ENCODE measurements at places on chromosomes 5 and 9.

GRCh38 chr5:128667751-128668150 is 129.7 kb upstream of the FBN2 start:
- DNase-seq: no peak

GRCh38 chr9:99399474-99399873 is 177.4 kb downstream of the SEC61B start:
- DNase-seq: no peak

GRCh38 chr5:67297376-67297775 is 100.8 kb upstream of the CD180 start:
- no peak for DNase-seq

DNA sequence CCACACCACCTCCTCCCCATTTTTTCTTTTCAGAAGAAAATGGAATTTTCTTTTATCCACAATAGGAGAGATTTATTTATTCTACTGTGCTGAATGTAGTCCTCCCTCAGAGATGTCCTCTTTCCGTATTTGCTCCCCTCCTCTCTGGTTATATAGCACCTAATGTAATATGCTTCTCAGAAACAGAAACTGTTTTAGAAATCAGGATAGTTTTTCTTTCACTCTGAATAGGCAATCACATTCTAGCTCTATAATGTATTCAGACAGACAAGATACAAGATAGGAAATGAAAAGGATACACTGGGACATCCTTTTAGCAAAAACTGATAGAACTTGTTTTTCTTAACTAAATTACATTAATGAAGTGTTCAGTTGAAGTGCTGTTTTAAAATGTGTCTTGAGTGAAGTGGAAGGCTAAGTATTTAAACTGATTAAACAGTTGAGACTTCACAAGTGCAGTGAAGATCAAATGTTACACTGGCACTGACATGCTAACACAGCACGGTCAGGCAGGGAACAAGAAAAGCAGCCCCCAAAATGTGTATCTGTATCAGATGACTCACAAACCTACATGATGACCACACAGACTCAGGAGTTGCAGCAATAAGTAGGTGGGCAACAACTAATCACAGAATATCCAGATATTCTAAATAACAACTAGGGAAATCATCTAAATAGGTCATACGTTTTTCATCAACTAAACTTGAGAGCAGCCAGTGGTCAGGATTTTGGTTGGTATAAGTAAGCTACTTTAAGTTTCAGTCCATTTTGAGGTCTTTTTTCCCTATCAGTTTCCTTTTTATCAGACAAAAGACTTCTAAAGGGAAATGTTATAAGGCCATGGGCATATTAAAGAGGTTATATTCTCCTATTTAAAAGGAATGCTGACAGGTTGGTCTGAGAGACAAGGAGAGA is 260.4 kb downstream of the MLLT3 start:
- peak; percentile 15 for DNase-seq

DNA sequence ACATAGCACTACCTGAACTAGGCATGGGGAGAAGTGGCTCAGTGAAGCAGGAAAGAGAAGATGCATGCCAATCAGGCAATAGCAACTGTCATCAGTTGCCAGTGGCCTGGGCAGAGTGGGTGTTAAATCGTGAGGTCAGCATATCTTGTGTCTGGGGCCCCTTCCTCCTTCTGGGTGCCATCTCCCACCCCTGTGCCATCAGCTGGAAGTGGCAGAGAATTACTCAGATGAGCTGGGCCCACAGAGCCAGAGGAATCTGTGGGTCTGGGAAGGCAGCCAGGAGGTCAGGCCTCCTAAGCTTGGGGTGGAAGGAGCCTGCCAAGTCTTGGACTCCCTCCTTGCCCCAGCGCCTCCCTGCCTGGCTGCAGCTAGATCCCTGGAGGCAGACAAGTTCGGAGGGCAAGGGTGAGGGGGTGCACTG is 66.5 kb downstream of the GALNT12 start:
- no peak for DNase-seq

DNA sequence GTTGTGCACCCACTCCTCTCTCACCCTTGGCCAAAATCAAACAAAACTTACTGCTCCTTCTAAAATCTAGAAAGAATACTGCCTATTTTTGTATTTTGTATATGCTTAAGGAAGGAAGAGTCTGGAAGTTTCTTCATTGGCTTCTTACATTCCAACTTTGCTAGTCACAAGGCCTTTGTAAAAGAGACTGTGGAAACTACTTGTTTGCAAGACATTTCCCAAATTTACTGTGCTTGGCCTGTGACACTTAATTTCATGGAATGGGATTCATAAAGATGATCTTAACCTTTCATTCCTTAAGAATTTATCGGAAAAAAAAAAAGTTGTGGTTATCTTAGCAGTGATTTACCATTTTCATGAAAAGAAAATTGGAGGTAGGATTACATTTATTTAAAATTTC is 208.9 kb downstream of the VPS13A start:
- DNase-seq: no peak

GRCh38 chr5:136729901-136730355 is 364.6 kb upstream of the TRPC7 start:
- no peak for DNase-seq

DNA sequence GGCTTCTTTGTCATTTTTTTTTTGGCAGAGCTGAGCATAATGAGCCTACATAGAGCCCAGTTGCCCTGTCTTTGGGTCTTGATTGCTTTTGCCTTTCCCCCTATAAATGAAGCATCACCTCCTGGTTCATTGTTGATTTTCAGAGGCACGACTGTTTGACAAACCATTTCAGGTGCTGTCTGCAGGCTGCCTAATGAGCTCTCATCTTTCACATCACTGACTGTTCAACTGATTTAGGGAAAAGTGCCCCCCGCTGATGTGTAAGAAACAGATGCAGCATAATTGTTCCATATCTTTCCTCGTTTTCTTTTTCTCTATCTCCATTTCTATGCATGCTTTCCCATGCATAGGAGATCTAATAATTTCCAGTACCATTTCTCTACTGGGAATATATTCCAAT is 338.6 kb downstream of the TMEM38B start:
- DNase-seq: no peak

DNA sequence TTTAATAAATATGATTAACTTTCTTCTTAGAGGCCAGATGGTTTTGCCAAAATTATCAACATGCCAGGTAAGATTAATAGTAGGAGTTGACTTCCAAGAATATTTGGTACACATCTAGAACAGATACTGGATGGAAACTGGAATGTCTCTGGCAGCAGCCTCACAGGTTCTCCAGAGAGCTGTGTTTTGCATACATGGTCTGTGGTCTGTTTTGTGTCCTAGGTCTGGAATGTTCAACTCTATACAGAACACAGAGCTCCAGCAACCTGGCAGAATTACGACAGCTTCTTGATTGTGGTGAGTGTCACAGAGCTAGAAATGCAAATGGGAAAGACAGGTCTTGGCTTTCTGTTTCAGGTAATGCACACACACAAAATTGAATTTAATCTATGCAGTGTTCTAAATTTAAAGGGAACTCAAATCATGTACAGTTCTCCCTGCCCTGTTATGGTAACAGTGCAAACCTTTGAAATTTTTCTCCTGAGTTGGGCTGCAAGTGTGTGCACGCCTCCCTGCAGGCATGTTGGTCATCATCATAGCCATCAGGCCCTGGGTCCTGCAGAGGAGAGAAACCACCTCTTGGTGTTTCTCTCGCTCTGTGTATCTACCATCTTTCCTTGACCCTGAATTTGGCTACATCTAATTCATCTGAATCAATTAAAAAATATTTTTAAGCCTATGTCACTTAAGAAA is 58.3 kb downstream of the PIK3R1 start:
- no peak for DNase-seq

GRCh38 chr9:33125871-33126823 is 41.0 kb downstream of the B4GALT1 start:
- peak; percentile 57 for DNase-seq

DNA sequence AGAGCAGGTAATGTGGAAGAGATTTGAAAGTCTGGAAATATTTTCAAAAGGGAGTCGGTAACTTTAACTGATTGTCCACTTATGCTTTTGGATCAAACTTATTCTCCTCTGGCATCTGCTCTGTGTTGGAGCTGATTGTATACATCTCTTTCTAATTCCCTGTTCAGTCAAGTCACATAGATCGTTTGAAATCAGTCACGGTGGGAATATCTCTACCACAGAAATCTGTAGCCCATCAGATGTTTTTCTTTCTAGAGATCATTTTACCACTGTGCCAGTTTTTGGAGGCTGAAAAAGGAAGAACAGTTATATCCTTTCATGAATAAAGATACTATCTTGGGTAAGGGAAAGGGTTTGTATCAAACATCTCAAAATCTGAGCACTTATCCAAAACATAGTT is 1853.3 kb downstream of the EFNA5 start:
- no peak for DNase-seq

DNA sequence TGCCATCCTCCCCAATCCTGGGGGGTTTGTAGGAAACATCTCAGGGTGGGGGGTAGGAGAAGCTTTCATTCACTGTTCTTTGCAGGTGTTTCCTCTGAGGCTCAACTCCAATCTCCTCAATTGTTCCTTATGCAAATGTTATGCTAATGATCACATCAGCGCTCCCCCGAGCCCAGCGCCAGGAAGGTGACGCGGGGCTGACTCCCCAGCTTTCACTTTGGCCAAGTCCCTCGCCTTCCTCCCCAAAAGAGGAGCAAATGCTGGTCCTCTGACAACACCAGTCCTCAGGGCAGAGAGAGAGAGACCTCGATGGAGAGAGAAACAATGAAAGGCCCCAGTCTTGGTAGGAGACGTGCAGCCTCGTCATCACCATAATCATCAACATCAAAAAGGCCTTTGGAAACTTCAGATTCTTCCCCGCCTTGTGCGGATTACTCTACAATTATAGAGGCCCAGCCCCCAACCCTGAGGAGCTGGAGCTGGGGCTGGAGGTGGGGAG is 39.1 kb downstream of the PCDH1 start:
- no peak for DNase-seq

DNA sequence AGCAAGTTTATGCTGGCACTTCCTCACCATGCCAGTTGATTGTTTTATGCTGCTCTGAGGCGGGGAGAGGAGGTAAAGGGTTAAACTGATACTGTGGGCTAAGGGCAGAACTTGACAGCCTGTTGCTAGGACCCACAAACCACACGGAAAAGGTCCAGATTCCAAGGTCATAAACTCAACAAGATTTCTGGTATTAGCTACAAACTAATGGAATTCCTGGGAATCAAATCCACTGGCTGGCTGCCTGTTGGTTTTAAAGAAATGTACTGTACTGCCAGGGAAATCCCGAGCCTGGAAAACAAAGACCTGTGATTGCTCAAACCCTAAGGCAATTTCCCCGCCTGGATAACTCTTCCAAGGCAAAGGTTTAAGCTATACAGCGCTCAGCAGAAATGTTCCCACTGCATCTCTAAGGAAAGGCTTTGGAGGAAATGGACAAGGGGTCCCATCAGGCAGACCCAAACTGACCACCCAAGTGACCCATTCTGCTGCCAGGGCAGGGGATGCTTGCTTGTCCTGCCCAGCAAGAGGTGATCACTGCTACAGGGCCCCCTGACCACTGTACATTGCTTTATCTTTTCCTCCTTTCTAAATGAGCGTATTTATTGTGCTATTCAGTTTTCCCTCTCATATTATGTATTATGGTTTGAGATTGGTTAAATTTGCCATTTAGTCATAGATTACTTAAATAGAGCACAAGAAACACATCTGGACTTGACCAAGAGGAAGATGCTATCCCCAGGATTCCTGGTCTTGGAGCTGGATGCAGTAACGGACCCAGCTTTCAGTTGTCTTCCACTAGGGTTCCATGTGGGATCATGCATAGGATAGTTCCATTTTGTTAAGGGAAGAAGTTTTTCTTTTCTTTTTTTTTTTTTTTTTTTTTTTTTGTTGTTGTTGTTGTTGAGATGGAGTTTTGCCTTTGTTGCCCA is 124.3 kb downstream of the SUSD1 start:
- no peak for DNase-seq

- no peak for DNase-seq
Observed at GRCh38 chr5:82164176-82164976, 113.8 kb downstream of the RPS23 start.

GRCh38 chr5:159550951-159551350 is 220.7 kb upstream of the IL12B start:
- no peak for DNase-seq

- no peak for DNase-seq
Observed at GRCh38 chr5:122358372-122358979, 46.4 kb downstream of the SNCAIP start.

DNA sequence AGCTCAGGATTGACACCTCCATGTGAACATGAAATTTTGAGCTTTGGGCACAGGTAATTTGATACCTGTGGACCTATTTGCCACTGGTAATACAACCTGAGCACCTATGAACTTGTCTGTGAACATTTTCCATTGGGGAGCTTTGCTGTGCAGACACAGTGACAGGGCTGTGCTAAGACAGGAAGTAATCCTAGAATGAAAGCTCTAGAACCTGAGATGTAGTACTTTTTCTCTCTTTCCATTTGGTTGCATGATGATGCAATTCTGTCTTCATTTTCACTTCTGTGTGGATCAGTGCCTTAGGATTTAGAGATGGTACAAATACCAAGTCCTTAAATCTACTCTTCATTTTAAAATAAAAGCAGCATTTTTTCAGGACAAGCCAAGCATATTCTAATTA is 216.9 kb downstream of the NR3C1 start:
- DNase-seq: no peak

DNA sequence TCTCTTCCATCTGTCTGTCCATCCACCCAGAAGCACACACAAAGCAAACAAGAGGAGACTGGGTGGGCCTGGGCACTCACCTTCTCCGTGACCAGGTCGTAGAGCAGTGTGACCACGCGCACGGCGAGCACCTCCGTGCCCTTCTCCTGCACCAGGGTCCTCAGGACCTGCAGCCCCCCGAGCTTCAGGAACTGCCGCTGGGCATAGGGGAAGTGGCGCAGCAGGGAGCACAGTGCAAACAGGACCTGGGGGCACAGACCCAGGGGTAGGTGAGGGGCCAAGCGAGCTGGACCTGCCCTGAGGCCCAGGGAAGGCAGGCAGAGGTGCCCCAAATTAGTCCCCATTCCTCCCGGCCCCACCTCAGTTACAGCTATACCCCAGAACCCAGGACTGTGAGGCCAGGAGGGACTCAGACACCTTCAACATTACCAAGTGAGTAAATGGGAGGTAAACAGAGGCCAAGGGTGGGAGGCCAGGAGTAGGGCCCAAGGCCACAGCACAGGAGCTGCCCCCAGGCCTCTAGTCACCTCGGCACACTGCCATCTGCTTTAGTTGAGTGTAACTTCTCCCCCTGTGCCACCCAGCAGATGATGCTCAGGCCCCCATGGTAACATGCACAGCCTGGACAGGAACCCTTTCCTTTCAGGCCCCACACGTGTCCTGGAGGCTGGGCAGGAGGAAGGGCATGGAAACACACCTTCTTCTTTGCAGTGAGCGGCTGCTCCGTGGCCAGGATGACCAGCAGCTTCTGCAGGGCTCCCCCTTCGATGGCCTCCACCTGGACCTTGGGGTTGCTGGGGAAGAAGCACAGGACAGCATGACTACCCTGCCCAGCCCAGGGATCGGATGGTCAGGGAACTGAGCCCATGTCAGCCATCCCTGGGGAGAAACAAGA is 76.2 kb upstream of the LRRTM2 start:
- DNase-seq: no peak

- no peak for DNase-seq
Observed at GRCh38 chr9:13809401-13809800, 504.5 kb downstream of the NFIB start.

DNA sequence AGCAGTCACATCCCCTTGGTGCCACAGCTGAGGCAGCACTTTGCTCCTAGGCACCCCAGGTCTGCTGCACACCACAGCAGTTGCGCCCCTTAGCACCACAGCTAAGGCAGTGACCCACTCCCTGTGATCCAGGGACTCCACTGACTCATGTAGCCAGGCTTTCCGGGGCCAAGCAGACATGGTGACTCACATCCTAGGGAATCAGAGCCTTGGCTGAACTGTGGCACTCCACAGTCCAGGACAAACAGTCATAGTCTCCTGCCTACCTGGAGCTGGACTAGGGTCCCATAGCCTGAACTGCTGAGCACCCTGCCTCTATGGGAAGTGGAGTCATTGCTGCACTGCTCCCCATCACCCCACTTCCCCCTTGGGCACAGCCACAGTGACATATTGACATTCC is 338.7 kb downstream of the NPR3 start:
- DNase-seq: no peak

All from CD4-positive, alpha-beta T cell treated with Interferon alpha-2 for 1 hour (primary cell).